MCF 10A (cell line): ENCODE measurements at places on chromosomes 5 and 9. TPM values are rescaled to one million over a fixed set of nuclear protein-coding genes. Genes with fewer than 3 reads are reported as not detected.

CERCAM gene
- 2.3 and 4.1 TPM in 2 replicates for total RNA-seq

TOR4A gene
- total RNA-seq = 20.6 and 21.9 TPM in 2 replicates

REXO4 gene
- total RNA-seq = 26.0 and 38.1 TPM in 2 replicates

ADAMTS19 gene
- not detected in 2 replicates for total RNA-seq

MYO10 gene
- total RNA-seq = 35.7 and 36.0 TPM in 2 replicates

SRD5A1 gene
- 12.2 and 12.4 TPM in 2 replicates for total RNA-seq

PCDHGB1 gene
- total RNA-seq = 0.19 and 0.59 TPM in 2 replicates

IFNK gene
- not detected in 2 replicates for total RNA-seq

GRCh38 chr5:74040065-74040551 is 414.1 kb downstream of the ARHGEF28 start:
- peak; percentile 44 for DNase-seq

- DNase-seq = no peak
Observed at GRCh38 chr9:130352586-130353285, 87.2 kb downstream of the HMCN2 start.

GRCh38 chr5:6384856-6385255 is 6.5 kb upstream of the MED10 start:
- DNase-seq = no peak

DNA sequence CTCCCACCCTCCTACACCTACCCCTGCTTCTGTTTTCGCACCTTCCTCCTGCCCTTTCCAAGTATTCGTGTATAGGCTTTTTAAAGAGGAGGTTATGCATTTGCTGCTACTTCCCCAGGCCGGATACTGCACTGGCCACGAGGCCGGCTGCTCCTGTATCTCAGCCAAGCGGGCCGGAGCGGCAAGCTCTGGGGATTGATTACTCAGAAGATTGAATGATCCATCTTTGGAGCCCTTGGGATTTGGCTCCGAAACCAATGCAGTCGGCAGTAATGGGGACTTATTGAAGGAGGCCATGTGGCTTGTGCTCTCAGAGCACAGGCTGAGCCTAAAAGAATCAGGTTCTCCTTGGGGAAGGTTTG is 405.3 kb downstream of the TLE4 start:
- no peak for DNase-seq

GRCh38 chr9:75231167-75231566 is 142.9 kb downstream of the OSTF1 start:
- DNase-seq = no peak

DNA sequence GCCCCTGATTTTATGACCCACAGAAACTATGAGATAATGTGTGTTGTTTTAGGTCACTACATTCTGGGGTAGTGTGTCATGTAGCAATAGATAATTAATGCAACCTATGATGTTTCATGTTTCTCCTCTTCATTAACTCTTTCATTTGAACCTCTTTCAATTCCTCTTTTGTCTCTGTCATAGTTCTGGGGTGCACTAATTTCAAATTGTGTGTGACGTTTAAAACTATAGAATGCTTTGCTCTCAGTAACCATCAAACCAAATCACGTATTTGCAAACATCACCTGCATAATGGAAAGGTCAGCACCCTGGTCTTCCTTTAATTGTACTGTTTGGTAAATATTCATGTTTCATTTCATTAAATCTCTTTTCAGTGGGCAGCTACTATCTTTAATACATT is 621.6 kb downstream of the TLR4 start:
- no peak for DNase-seq

GRCh38 chr9:91795598-91796241 is 154.3 kb downstream of the ROR2 start:
- peak; percentile 65 for DNase-seq

DNA sequence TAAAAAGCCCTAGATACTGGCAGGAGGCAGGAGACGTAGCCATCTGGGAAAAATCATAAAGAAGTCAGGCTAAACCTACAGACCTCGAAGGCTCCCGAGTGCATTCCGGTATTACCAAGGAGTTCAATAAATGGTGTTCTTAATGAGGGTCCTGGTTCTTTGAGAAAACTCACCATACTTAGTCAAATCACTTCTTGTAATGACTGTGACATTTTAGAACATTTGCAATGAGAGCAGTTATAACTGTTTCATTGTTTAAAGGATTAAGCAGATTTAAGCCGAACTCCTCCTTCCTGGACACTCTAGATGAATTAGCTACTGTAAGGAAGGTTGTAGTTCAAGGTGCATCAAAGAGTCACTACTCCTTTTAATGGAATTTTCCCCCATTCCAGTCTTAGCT is 67.8 kb downstream of the EFNA5 start:
- no peak for DNase-seq

DNA sequence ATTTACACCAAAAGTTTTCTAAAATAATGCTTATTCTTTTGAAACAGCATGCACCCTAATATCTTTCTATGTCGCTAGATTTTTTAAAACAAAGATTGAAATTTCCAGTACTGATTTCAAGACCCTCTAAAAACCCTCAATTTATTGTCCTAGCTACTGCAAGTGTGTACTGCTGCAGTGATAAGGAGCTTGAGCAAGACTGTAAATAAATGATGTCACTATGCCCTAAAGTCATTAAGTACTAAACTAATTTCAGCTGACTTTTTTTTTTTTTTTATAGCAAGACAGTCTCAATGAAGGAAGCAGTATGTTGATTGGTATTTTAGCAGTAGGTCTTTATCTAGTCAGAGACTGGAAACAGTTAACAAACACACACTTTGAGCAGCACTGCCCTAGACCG is 12.2 kb upstream of the MIER3 start:
- no peak for DNase-seq

DNA sequence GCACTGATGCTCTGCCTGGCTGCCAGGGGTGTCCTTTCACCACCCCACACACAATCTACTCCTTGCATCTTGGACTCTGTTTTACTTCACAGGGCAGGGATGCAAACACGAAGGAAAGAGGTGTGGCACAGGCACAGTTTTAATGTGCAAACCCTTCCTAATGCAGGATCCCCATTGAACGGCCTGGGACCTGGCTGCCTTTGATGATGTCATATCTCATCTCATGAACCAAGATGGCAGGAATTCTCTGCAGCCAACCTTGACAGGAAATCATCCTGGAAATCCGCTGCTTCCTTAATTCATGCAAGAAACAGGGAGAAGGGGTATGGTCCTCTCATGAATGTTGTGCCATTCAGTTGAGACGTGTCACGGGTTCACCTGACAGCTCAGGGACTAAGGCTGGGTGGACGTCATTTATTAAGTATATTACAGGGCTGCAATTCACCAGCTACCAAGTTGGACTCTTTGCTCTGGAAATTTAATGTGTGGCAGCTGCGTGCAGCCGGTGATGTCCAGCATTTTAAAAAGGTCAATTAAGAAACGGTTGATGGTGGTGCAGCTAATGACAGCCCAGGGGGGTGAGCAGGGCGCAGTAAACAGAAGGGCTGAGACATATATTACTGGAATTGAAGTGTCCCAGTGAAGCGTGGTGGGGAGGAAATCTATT is 91.5 kb downstream of the LMNB1 start:
- no peak for DNase-seq

- DNase-seq = peak; percentile 42
Observed at GRCh38 chr9:84357275-84357674, 16.7 kb upstream of the SLC28A3 start.

DNA sequence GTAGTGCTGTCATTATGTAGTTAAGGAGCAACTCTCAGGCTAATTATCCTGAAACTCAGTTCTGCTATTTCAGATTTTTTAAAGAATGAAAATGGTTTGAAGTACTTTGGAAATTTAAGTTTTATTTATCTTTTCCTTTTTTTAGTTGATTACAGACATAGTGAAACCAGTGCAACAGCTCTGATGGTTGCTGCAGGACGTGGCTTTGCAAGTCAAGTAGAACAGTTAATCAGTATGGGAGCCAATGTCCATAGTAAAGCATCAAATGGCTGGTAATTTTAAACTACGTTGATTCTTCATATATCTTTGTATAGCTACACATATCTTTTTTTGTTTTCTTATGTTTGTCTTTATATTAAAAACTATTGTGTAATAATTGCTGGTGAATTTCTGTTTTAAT is 34.9 kb downstream of the YTHDC2 start:
- DNase-seq = no peak

DNA sequence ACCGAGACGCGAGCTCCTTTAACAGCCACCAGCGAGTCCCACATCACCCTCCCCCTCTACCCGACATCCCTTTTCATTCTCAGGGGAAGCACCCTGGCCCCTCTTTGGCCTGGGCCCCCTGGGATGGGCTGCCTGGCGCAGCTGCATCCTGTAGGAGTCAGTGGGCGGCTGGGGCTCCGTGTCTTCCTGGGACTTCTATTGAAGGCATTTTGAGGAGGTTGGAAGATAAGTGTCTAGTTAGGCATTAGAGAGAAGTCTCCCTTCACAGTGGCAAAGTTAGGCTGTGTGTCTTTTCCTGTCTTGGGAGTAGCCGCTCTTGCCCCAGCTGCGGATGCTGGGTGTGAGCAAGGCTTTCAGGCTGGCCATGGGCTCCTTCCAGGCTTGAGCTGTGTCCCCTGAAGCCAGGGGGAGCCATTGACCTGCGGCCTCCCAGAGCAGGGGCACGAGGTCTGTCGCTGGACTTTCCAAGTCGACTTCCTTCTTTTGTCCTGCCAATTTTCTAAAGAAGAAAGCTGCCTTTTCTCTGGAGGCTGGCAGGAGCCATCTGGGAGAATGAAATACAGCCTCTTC is 18.6 kb upstream of the NKD2 start:
- no peak for DNase-seq

GRCh38 chr9:35741740-35742139 is 7.3 kb downstream of the GBA2 start:
- no peak for DNase-seq

DNA sequence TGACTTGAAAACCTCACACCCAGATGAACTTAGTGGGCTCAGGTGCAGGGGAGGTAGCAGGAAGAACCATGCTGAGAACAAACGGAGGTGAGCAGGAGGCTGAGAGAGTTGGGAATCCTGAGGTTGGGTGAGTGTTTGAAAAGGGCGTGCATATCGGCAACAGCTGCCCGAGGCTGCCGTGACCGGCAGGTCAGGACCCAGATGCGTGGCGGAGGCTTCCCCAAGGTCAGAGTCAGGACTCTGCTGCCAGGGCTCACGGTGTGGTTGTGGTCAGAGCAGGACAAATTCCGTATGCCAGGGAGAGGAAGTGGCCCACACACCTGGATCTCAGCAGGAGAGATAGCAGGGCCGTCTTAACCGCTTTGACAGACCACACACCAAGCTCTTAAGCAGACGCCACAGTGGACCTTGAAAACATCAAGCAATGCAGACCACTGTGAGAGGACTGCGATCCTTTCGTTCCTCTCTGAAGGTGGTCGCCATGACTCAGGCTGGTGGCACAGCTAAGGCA is 43.1 kb downstream of the ADAMTS16 start:
- no peak for DNase-seq

DNA sequence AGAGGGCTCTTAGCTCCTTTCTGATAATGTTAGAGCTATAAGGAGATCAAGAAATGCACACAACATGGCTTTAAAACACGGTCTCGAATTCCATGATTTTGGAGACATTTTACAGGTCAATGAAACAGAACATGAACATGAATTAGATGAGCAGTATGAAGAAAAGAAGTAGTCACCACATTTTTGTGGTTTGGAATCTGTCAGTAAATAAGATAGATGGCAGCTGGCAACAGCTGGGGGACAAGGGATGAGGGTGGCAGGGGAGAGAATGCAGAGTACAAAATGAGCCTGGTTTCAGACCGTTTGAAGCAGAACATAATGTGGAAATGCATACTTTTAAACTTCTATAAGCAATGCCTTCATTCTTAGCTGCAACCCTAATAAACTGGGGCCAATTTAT is 107.1 kb downstream of the OXCT1 start:
- peak; percentile 58 for DNase-seq

- DNase-seq = no peak
Observed at GRCh38 chr9:99185934-99186333, 35.8 kb downstream of the ALG2 start.

GRCh38 chr9:89417832-89418473 is 80.0 kb downstream of the SEMA4D start:
- DNase-seq = no peak

GRCh38 chr5:93022211-93022610 is 558.8 kb downstream of the NR2F1-AS1 start:
- no peak for DNase-seq

DNA sequence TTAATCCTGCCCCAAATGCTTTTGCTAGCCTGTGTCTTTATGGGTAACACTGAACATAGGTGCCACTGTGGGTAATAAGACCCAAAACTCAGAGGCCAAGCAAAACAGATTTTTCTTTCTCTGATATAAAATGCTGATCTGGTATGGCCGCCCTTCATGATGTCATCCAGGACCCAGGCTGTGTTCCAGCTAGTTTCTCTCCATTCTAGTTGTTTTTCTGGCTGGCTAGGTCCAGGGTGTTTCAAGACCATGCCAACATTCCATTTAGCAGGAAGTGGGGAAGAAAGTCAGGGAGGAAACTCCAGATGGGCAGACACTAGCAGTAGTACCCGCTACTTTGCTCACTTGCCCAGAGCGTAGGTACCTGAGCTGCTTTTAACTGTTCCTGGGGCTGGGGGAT is 183.9 kb upstream of the OTULINL start:
- peak; percentile 7 for DNase-seq

DNA sequence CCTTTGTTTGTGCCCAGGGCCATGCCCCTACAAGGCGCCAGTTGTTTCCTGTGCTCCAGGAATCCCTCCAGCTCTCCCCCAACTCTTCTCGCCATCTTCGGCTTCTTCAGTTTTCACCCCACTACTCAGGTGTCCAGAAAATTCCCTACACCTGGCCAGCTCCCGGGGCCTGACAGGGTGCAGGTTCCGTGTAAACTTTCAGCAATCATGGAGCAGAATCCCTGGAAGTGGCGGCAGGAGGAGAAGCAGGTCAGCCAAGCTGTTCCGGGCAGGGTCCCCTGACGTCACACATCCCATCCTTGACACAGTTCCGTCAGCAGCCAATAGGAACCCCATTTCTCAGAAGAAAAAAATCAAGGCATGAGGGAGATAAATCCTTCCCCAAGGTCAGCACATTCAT is 12.2 kb upstream of the ADGRD2 start:
- DNase-seq = no peak

GRCh38 chr5:37816331-37816730 is 23.5 kb downstream of the GDNF start:
- no peak for DNase-seq
